Suprapubic skin (tissue), 4 donors: ENCODE measurements at places on chromosomes 16 and 17.
A peak's percentile ranks its signal among the peaks of the same experiment; 100 is the strongest.

- DNase-seq, result no peak
Measured at GRCh38 chr17:17904166-17905035, 67.6 kb upstream of the SREBF1 start.

DNA sequence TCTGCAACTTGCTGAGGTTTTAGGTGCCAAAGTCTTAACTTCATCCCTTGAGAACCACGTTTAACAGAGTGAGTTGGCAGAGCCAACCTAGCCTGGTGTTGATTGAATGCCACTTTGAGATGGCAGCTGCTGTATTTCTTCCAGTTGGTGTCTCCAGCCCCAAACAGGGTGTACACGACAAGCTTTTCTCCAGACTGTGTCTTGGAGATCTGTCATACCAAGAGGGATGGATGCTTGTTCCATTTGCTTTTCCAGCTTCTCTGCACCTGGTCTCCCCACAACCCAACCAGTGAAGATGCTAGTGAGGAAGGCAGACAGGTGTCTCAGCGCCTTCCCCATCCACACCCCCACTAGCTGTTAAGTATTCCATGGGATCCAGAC lies 141.1 kb upstream of the HS3ST2 start:
- DNase-seq, result peak; percentile 40

GRCh38 chr17:77959126-77959925 lies 823 bp downstream of the TNRC6C start:
- no peak for DNase-seq

DNA sequence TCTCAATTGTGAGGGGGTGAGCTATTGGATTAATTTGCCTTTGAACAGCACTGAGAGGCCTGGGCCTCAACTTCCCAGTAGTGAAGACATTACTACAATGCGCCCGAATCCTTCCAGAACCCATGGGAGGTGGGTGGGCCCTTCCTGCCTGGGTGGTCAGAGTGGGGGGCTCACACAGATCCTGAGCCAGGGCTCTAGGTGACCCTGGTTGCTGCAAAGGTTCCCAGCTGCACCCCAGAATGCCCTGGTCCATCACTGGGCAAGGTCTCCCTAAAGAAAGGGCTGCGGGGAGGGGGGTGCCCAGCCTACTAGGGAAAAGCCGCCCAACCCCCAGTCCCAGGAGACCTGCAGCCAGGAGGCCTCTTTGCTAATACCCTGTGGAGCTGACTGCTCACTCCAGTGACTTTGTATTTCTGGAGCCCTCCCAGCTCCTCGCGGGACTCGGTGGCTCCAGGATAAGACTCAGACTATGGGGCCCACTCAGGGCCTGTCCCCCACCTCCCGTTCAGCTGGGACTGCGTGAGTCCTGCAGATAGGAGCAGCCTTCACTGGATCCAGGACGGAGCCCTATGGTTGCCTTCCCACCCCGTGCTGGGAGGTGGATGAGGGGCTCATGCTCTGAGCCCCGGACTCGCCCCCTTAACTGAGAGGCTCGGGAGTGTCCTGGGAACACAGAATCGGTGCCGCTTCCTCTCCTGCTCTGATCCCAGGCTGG lies 40.2 kb downstream of the SLC7A5 start:
- no peak for DNase-seq

GRCh38 chr16:1976216-1976520 lies 4.3 kb downstream of the TBL3 start:
- no peak for DNase-seq

DNA sequence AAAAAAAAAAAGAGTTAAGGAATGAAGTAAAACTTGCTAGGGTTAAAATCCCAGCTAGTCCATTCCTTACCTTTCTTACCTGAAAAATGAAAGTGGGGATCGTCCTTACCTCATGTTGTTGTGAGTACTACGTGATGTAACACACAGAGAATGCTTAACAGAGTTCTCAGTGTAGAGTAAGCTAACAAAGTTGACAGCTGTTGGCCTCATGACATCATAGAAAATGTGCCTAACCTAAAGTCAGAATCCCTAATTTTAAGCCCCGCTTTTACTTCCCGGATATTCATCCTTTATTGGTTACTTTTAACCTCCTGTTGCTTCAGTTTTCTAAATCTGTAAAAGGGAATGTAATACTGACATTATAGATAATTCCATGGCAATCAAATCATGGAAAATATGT lies 505.8 kb upstream of the HSBP1 start:
- DNase-seq, result no peak

GRCh38 chr16:66399031-66399430 lies 28.1 kb upstream of the BEAN1 start:
- no peak for DNase-seq

DNA sequence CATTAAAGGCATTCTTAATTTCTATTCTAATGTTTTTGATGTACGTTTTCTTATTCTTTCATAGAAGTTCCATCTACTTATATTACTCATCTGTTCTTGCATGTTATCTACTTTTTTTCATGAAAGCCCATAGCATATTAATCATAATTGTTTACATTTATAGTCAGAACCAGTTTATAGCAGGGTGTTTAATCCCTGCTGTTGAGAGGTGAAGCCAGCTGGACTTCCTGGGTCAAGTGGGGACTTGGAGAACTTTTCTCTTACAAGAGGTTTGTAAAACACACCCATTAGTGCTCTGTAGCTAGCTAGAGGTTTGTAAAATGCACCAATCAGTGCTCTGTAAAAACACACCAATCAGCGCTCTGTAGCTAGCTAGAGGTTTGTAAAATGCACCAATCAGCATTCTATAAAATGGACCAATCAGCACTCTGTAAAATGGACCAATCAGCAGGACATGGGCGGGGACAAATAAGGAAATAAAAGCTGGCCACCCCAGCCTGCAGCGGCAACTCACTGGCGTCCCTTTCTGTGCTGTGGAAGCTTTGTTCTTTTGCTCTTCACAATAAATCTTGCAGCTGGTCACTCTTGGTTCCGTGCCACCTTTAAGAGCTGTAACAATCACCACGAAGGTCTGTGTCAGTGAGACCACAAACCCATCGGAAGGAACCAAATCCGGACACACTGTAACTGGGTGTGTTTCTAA lies 120.6 kb downstream of the TANC2 start:
- DNase-seq, result no peak

- DNase-seq, result no peak
Measured at GRCh38 chr17:75124819-75125162, 6.8 kb downstream of the NT5C start.

DNA sequence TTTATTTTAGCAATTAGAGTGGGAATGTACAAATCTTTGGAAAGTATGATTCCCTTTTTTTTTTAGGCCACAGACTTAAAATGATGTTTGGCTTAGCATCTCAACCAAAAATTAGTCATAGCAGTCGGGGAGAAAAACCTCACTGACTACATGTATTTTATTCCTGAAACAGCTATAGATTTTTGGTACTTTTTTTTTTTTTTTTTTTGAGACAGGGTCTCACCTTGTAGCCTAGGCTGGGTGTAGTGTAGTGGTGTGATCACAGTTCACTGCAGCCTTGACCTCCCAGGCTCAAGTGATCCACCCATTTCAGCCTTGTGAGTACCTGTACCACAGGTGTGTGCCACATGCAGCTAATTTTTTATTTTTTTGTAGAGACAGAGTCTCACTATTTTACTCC lies 23.4 kb downstream of the RNFT1 start:
- no peak for DNase-seq

- no peak for DNase-seq
Measured at GRCh38 chr16:75379339-75379738, 54.0 kb downstream of the CFDP1 start.

DNA sequence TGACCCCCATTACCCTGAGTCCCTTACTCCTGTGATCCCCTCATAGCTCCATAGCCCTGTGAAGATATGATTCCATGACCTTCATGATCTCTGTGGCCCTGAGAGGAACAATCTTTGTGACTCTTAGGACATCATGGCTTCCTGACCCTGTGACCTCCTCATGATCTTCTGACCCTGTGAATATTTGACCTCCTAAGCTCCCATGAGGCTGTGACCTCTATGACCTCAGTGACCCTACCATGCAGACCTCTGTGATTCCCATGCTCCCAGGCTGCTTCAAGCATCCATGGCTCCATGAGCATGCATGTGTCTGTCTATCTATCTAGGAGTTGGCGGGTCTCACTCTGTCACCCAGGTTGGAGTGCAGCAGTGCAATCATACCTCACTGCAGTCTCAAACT lies 12.1 kb downstream of the RIPOR1 start:
- DNase-seq, result no peak

- no peak for DNase-seq
Measured at GRCh38 chr17:68794636-68795434, 160.4 kb downstream of the ABCA8 start.

- DNase-seq, result no peak
Measured at GRCh38 chr16:85883813-85884212, 15.1 kb upstream of the IRF8 start.
